Thoracic aorta (tissue), 2 donors: ENCODE measurements at places on chromosomes 16 and 17. TPM values are rescaled to one million over a fixed set of nuclear protein-coding genes. Genes with fewer than 3 reads are reported as not detected.

Gene GSG1L
- total RNA-seq: 5.3 TPM

Gene GDPD1
- total RNA-seq: 2.0 TPM

Gene TAT
- not detected for total RNA-seq

Gene MRPS7
- total RNA-seq: 33.2 TPM

Gene NKD1
- total RNA-seq: 30.2 TPM

Gene DPEP2
- total RNA-seq: 6.1 TPM

Gene AOC2
- 2.8 TPM for total RNA-seq

Gene STH
- total RNA-seq: not detected

Gene RPS6KB1
- total RNA-seq: 62.6 TPM

DNA sequence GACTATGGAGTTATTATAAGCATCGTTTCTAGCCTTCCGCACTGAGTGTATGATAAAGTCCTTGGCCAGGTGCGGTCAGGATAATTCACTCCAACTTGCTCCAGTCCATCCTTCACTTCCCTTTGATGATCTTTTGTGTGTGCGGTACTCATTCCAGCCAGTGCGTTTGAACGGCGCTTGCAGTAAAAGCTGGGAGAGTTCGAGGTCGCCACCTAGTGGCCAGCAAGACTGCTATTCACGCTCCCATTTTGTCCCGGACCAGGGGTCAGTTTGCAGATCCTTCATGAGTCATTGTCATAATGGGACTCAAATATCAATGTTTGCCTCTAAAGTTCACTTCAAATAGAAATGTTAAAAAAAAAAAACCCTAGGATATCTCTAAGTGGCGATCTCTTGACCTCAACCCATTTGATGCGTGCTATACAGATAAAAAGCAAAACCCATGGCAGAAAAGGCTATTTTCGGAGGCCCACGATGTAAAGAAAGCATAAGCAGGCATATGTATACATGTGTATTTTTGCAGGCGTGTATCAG is 417.1 kb downstream of the TMEM114 start:
- H3K27ac ChIP-seq: no peak overlapping the region
- no peak for DNase-seq
- no peaks in the 10 kb centered on the region for H3K36me3 ChIP-seq
- no peaks in the 10 kb centered on the region for H3K27me3 ChIP-seq
- no peak overlapping the region for H3K4me3 ChIP-seq

- no peak overlapping the region for H3K27ac ChIP-seq
- DNase-seq: no peak
- H3K36me3 ChIP-seq: no peaks in the 10 kb centered on the region
- no peaks in the 10 kb centered on the region for H3K27me3 ChIP-seq
- no peak overlapping the region for H3K4me3 ChIP-seq
- H3K4me1 ChIP-seq: no peaks in the 10 kb centered on the region
These were observed 502.8 kb upstream of the CDH11 start for GRCh38 chr16:65624666-65625065.

DNA sequence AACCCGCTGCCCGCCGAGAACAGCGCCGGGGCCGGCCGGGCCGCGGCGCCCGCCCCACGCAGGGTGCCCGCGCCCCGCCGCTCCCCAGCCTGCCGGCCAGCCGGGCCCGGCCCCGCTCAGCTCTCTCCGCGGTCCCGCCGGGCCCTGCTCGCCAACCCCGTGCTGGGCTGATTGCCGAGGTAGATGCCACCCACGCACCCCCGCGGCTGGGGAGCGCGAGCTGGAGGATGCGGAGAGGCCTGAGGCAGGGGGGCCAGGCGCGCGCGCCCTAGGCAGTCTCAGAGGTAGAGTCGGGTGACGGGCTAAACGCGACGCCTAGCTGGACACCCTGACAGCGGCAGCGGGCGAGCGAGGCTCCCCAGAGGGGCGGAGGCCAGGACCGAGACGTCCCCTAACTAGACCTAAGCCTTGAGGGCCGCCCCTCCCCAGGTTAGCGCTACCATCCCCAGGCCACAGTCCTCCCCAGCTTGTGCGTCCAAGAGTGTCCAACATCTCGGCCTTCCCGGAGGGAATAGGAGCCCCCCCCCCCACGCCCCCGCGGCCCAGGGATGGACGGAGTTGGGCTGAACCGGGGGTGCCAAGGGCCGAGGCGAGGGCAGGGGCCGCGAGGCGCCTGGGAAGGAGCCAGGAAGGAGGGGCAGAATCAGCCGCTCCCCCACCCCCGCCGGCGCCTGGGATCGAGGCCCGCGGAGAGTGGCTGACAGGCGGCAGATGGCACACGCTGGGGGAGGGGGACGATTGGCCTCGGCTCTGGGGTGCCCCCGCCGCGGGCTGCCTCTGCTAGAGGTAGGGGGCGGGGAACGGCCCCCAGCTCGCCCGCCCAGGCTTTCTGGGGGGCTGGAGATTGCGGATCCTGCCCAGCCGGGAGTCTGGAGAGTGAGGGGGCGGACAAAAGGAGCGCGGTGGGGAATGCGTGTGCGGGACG is 2.5 kb upstream of the ZNF423 start:
- H3K4me3 ChIP-seq: peak overlapping the region; percentile 97
- H3K36me3 ChIP-seq: no peaks in the 10 kb centered on the region
- H3K27me3 ChIP-seq: no peaks in the 10 kb centered on the region

DNA sequence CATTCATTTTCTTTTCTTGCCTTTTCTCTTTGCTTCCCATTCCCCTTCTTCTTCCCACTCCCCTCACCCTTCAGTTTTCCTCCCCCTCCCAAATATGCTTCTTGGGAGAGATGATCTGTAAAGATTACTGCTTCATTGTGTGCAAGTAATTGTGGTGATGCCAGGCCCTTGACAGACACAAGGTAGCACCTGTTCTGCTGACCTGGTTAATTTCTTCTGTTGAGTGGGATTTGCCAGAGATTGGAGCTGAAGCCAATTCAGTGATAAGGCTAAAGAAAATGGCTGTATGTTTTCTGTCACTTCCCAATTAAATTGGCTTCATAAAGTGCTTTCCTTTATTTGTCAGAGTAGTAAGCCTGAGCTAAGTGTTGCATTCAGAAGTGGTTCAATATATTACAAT is 44.5 kb downstream of the AATF start:
- no peak for DNase-seq
- no peaks in the 10 kb centered on the region for H3K27me3 ChIP-seq
- H3K4me3 ChIP-seq: no peak overlapping the region
- no peak overlapping the region for H3K27ac ChIP-seq
- H3K36me3 ChIP-seq: peaks cover 28% of the 10 kb centered on the region

DNA sequence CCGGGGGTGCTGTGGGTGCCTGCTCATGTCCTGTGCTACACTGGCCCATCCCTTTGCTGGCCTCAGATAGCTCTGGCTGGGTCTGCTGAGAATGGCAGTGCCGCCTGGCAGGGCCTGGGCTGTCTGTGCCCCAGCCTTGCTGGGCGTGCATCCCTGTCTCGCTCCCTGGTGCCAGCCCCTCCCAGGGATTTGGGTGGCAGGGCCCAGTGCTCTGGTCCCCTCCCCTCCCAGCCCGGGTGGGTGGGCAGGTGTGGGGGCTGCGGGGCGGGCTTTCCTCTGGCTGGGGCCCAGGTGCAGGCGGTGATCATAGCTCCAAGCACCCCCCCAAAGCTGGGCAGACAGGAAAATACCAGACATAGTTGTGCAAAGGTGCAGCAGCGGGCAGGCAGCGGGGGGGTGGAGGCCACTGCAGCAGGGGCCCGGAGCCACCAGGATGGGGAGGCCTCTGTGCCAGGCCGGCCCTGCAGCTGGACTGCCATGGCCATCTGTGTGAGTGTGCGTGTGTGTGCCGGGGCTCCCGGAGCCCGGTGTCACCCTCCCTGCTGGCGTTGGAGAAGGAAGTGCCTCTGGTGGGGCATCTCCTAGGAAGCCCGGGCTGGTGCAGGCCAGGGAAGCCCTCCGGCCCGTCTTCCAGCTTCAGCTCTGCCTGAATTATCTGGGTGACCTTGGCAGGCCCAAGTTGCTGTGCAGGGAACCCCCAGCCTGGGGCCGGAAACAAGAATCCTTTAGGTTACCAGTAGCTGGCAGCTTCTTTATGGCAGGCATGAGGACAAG is 7.4 kb downstream of the GLIS2 start:
- H3K27ac ChIP-seq: peak overlapping the region; percentile 93
- H3K4me3 ChIP-seq: peak overlapping the region; percentile 54
- no peaks in the 10 kb centered on the region for H3K36me3 ChIP-seq
- no peaks in the 10 kb centered on the region for H3K27me3 ChIP-seq
- DNase-seq: no peak

DNA sequence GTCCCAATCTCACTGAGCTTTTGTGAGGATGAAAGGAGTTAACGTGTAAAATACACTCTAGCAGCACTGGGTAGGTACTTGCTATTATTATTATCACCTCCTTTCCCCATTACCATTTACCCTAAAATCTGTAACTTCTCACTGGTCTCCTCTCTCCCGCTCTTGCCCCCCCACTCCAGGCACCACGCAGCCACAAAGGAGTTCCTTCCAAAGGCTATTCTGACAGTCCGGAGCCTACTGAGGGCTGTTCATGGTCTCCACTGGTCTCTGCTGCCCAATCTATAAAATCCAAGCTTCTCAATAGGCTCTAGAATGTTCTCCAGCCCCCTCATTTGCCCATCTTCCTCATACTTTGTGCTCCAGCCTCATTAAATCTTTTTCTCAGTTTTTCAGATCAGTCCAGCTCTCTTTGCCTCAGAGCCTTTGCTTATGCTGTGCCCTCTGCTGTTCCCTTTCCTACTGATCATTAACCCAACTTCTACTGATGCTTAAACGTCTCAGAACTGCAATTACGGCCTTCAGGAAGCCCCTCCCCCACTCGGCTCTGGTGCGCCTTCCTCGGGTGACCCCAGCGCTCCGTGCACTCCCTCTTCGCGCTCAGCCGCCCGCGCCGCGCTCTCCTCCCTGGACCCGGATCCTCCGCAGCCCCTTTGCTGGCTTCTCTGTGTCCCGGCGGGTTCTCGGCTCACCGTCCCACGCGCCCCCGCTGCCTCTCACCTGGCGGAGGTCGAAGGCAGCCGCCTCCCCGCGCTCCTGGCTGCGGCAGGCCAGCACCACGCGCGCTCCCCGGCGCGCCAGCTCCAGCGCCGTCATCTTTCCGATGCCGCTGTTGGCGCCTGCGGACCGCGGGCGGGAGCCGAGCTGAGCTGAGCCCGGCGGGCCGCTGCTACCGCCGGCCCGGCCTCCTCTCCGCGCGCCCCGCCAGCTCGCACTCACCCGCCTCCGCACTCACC is 737 bp downstream of the DHRS13 start:
- peaks cover 25% of the 10 kb centered on the region for H3K4me1 ChIP-seq
- peak overlapping the region; percentile 90 for H3K4me3 ChIP-seq
- H3K27me3 ChIP-seq: no peaks in the 10 kb centered on the region
- peaks cover 15% of the 10 kb centered on the region for H3K36me3 ChIP-seq

- H3K27ac ChIP-seq: no peak overlapping the region
- H3K36me3 ChIP-seq: no peaks in the 10 kb centered on the region
- DNase-seq: no peak
- H3K27me3 ChIP-seq: no peaks in the 10 kb centered on the region
These were observed 28.7 kb upstream of the DNAI2 start for GRCh38 chr17:74245145-74245831.

- H3K36me3 ChIP-seq: no peaks in the 10 kb centered on the region
- H3K4me1 ChIP-seq: no peaks in the 10 kb centered on the region
- H3K27ac ChIP-seq: no peak overlapping the region
- no peaks in the 10 kb centered on the region for H3K27me3 ChIP-seq
- H3K4me3 ChIP-seq: no peak overlapping the region
These were observed 30.4 kb downstream of the COX4I1 start for GRCh38 chr16:85829751-85830445.

DNA sequence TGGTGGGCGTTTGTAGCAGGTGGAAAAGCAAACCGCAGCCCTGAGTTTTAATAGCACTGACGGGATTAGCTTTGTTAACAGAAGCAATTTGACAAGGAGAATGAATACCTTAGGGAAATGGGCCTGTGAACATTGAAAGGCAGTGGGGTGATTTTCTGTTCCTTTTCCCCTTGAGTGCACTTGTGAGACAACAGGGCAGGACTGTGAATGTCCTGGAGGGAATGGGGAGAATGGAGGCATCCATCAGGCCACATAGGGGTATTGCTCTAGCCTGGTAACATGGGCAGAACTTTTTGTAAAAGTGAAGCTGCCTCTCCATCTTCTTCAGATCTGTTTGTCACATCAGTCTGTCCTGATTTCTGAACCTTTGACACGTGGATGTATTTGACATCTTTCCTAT is 26.2 kb downstream of the USP43 start:
- no peaks in the 10 kb centered on the region for H3K27me3 ChIP-seq
- DNase-seq: no peak
- no peaks in the 10 kb centered on the region for H3K36me3 ChIP-seq
- no peaks in the 10 kb centered on the region for H3K4me1 ChIP-seq

GRCh38 chr17:50681263-50682200 is 26.2 kb downstream of the ANKRD40 start:
- H3K4me3 ChIP-seq: no peak overlapping the region
- DNase-seq: no peak
- H3K36me3 ChIP-seq: peaks cover 9% of the 10 kb centered on the region
- no peak overlapping the region for H3K27ac ChIP-seq

DNA sequence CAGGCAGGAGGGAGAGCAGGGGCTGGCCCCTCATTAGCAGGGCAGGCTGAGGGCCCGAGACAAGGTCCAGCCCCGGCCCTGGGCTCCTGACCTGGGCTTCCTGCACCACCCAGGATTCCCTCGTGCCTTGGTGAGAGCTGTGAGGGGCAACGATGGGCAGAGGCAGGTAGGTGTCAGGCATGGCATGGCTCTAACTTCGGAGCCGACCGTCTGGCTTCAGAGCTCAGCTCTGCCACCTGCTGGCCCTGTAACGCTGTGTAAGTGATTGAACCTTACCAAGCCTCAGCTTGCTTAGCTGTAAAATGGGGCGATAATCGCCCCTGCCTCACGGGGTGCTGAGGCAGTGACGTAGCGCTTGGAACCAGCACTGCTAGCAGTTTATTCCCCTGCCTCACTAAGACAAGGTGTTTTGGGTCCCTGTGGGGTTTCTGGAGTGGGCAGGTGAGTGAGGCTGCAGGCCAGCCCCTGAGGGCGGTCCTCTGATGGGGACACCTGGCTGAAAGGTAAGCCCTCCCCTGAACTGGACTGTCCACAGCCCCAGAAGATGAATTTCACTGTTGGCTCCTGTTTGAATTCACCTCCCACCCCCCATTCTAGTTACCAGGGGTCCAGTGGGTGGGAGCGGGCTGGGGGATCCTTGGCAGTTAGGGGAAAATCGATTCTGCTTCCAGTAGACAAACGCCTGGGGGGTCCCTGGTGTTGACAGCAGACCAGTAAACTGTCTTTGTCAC is 184.8 kb upstream of the GSE1 start:
- no peak overlapping the region for H3K4me3 ChIP-seq
- H3K27me3 ChIP-seq: no peaks in the 10 kb centered on the region
- no peak overlapping the region for H3K27ac ChIP-seq
- H3K4me1 ChIP-seq: no peaks in the 10 kb centered on the region

- no peaks in the 10 kb centered on the region for H3K4me1 ChIP-seq
- H3K36me3 ChIP-seq: no peaks in the 10 kb centered on the region
- DNase-seq: no peak
- peaks cover 22% of the 10 kb centered on the region for H3K27me3 ChIP-seq
- no peak overlapping the region for H3K27ac ChIP-seq
These were observed 55.5 kb upstream of the DLX4 start for GRCh38 chr17:49913226-49914095.
